Left renal pelvis (tissue), 4 donors: ENCODE measurements at places on chromosomes 16 and 17. TPM values are rescaled to one million over a fixed set of nuclear protein-coding genes. Genes with fewer than 3 reads are reported as not detected.

- no peak for DNase-seq
Observed at GRCh38 chr16:89455692-89456091, 34.7 kb downstream of the ANKRD11 start.

DNA sequence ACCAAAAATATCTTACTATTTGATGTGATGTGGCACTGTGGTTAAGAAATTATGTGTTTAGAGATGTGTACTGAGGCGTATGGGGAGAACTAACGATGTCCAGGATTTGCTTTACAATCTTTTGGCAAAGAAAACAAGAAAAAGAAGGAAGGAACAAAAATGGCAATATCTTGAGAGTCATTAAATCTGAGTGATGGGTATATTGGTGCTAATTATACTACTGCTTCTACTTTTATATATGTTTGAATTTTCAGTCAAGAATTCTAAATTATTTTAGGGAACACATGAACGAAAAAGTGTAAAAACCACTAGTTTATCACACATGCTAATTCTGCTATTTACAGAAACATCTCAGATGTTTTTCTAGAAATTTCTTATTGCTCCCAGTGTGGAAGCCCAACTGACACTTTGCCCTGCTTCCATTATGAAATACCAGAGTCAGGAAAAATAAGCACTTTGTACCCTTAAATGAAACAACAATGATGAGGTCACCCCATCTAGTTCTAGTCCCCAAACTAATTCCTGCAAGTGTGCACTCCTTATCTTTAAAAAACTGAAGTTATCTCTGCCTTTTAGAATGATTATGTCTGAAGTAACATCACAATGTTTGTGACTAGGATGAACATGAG, 18.8 kb downstream of the TAT start:
- DNase-seq, result no peak

- no peak for DNase-seq
Observed at GRCh38 chr17:63419398-63419797, 26.7 kb downstream of the CYB561 start.

TEDC2 gene
- 10.1 TPM for polyA plus RNA-seq

- DNase-seq, result no peak
Observed at GRCh38 chr17:28494445-28495188, 11.5 kb upstream of the FOXN1 start.

- DNase-seq, result no peak
Observed at GRCh38 chr17:8121681-8122421, 2.1 kb downstream of the HES7 start.

FAM171A2 gene
- polyA plus RNA-seq, result 36.3 TPM

KREMEN2 gene
- polyA plus RNA-seq, result 1.4 TPM

TGFB1I1 gene
- polyA plus RNA-seq, result 45.0 TPM
